Activated CD4-positive, alpha-beta T cell treated with anti-CD3 and anti-CD28 coated beads for 4 hours (primary cell): ENCODE measurements at places on chromosomes 3 and 15.
A peak's percentile ranks its signal among the peaks of the same experiment; 100 is the strongest.

DNA sequence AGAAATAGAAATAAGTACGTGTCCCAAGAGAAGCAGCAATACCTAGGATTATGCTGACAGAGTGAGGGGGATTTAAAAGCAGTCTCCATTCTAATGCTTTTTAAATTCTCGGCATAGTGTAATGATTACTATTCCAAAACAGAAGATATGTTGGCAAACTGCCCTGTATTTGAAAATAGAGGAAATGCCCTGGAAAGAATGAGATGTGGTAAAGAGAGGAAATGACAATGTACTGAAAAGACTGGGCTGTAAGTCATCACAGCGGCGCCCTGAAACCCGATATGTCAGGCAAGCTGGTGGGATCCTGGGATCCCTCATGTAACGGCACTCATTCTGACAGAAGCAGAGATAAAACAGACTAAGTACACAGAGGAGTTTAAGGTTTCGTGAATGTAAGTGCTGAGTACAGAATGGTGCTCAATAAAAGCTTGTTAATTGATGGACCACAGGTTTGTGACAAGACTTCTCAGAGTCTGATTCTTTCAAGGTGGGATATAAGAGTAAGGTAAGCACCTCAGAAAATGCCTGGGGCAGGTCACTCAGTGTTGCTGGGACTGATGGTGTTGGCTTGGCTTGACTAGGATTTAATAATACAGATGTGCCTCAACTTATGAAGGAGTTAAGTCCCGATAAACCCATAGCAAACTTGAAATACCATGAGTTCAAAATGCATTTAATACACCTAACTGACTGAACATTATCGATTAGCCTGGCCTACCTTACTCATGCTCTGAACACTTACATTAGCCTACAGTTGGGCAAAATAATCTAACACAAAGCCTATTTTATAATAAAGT is 91.4 kb downstream of the NFKBIZ start:
- peak; percentile 25 for DNase-seq

- no peak for DNase-seq
Measured at GRCh38 chr15:70353606-70354345, 256.1 kb upstream of the TLE3 start.

- DNase-seq = no peak
Measured at GRCh38 chr3:124281453-124282316, 289.8 kb upstream of the ROPN1 start.

DNA sequence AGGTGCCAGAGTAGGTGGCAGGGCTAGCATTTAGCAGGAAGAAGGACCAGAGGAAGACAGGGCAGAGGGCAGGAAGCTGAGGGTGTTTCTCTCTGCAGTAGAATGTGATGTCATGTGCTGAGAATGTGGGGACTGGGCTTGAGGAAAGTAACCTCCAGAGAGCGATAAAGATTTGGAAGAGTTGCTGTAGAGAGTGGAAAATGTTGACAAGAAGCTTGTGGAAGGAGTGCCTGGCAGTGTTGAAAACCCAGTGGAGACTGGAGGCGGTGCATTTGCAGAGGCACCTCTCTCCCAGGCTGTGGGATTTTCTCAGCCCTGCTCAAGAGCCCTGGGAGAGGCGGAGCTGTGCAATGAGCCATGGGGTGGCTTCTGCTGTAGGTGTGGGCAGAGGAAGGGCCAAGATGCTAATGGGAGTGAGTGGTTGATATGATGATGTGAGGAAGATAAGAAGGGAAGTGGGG is 54.8 kb downstream of the MESD start:
- no peak for DNase-seq

GRCh38 chr3:136142592-136142991 is 53.5 kb downstream of the MSL2 start:
- DNase-seq = no peak

DNA sequence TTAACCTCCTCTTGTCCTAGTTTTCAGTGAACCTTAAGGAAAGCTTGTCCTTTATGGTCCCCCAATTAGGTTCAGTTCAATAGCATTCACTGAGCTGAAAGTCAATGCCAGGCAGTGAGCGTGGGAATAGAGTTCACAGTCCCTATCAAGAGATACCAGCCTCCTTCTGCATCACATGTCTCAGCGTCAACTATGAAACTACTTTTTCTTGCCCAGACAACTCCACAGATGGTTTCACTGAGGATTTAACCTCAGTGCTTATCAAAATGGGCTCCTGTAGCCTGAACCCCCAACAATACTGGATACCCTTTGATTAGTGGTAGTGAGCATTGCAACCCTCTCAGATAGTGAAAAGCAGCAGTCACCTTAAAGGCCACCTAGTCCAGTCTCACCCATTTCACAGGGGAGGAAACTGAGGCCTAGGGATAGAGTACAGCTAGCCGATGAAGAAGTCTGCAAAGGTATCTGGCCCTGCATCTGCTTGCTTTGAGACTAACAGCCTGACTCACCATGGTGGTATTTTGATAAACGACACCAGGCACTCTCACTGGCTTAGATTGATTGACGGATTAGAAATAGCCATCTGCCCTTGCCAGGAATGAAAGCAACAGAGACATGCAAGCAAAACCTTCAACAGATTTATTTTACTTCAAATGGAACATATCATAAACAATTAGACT is 1.6 kb upstream of the UBA3 start:
- DNase-seq = no peak

GRCh38 chr3:118577055-118577777 is 457.4 kb downstream of the IGSF11 start:
- no peak for DNase-seq

DNA sequence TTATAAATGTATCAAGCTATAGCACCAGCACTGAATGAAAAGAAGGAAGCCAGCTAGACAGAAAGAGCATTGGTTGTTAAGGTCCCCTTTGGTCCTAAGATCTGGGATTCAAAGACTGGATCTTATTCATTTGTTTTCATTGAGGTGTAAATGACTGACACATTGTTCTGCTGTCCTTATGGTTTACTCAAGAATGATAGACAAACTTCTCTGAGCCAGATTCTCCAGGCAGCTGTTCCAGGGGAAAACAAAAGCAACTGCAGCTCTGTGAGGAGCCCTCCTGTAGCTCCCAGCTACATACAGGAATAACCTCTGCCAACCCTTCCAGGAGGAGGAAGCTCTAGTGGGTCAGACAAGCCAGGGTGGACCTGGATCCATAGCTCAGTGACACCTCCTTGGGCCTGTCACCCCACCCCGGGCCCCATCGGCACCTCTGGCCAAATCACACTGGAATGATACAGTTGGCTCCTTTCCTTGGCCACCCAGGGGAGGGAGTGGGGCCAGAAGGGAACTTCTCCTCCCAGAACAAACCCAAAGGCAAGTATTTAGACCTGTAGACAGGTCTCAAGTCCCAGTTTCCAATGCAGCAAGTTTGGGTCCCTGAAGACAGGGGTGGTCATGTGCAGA is 57.8 kb downstream of the ZNF621 start:
- no peak for DNase-seq

DNA sequence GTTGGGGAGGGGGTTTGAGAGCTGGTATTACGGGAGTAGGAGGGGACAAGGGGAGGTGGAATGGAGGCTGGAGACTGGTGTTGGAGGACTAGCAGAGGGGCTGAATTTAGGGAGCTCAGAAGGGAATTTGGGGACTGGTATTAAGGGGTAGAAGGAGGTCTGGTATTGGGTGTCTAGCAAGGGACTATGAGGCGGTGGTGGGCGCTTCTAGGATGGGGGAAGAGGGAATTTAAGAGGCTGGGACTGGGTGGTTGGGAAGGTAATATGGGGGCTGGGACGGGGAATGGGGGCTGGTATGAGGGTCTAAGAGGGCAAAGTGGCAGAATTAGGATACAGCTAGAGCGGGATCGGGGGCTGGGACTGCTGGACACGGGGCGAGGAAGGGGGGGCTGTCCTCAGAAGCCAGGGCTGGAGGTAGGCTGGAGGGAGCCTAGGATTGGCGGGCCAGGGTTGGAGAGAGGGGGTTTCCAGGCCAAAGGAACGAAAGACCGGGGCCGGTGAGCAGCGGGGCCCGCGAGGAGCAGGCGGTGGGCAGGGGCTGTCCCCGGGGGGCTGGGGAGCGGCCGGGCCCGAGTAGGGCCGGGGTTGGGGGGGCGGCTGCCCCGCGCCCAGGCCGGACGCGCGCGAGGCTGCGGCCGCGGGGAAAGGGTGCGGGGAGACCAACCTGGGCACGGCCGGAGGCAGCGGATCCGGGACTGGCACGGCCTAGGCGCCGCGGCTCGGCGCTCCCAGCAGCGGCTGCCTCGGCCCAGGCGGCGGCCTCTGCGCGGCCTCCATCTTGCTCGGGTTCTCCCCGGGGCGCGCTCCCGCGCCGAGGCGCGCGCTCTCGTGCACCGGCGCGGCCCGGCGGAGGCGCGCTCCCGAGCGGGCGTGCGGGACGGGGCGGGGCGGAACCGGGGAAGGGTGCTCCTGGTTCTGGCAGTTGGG is at the start of gene LHFPL4:
LHFPL4 (minus strand) TSS at position 802 of the 927 bp plus-strand sequence. CDS start 1,143 bp downstream, outside the sequence.
- DNase-seq = no peak

- DNase-seq = no peak
Measured at GRCh38 chr3:26118165-26118564, 328.3 kb downstream of the OXSM start.

DNA sequence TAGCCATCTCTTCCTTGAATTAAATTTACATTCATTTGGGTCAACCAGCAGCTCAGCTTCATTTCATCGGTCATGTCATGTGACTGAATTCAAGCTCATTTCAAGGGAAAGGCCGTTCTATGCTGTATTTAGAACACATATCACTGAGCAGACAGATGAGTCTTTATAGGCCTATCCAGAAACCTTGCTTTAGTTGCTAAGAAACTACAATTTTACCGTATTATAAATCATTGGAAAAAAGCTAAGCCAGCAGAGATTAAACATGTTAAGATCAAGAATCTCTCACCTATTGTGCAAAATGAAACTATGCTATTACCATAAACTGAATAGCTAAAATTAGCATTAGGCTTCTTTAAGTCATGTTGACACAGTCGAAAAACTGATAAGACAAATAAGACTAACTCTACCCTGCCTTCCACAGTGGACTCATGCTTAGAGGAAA is 2.2 kb downstream of the NPTN start:
- no peak for DNase-seq

- no peak for DNase-seq
Measured at GRCh38 chr3:30712991-30713390, 106.6 kb downstream of the TGFBR2 start.

- no peak for DNase-seq
Measured at GRCh38 chr3:13869761-13870343, 10.0 kb downstream of the WNT7A start.

DNA sequence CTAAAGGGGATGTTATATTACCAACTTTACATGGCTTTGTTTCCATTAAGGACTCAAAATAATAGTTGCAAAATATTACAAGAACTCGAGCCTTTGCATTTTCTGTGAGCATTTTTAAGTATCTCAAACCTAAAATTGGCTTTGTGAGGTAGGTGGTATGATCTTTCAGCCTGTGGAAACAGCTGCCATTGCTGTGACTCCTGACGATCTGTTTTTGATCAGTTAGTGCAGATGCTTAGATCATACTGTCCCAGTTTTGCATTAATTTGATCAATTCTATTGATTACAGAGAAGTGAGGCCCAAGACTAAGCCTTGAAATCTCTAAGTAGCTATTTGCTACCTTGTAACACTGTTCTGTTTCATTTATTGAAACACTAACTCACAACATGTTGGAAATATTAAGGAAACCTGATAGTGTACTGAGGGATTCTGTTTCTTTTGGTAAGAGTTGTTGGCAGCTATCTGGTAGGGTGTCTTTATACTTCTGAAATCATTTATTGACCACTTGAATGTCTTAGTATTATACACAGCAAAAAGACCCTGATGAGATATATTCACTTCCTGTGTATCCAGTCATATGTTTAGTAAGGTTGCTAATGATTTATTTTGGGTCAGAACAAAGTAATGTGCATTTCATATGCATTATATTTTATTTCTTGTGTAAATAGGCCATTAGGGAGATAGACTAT is 14.8 kb downstream of the SKIL start:
- DNase-seq = no peak

DNA sequence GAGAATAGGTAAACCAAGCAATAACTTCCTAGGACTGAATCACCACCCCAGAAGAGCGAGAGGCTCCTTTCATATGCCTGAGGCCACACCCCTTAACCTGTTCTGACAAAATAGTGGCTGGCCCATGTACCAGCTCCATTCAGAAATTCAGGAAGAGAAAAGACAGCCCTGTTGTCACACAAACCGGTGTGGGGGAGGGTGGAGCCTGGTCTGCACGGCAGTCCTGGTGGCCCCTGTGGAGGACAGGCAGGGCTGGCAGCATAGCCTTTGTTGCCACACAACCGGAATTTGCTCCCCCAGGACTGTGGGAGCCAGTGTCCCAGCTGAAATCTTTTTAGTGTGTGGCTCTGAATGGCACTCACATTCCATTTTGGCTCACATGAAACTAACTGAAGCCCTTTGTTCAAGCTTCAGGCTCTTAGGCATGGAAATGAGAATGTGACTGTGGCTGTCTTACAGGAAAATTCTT is 23.8 kb downstream of the RLBP1 start:
- DNase-seq = no peak

DNA sequence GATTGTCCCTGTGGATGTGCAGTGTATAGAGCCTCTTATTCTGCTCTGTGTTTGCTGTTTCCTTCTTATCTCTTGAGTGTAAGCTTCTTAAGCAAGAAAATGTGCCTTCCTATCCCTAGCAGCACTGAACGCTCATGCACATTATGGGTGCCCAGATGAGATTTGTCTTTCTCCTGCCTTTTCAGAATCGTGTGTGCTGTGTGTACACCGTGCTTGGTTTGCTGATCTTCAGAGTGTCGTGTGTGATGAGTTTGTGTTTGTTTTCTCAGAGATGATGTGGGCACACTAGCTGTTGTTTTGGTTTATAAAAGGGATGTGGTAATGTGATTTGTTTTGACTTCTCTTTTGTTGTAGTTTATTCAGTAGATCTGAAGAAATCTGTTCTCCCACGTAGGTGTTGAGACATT is 19.7 kb downstream of the GPR171 start:
- DNase-seq = no peak

DNA sequence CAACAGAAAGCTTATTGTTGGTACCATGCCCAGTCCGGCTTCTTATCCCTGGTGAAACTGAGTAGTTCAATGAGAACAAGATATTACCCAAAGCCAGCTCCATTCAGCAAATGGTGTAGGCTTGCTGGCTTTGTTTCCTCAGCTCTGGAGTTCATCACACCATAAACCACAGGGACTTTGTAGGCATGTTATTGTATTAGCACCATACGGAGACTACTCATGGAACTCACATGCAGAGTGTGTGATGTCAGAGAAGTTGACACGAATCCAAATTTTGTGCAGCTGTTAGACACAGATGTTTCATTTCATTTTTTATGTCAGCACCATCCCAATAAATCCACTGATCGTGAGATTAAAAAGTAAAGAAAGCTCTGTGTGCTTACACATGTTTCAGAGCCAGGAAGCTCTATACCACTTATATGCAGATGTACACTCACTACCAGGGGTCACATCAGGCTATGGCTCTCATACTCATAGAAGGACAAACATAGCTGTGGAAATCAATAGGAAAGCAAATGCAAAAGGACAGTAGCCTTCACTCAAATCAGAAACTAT is 63.4 kb upstream of the LEKR1 start:
- no peak for DNase-seq

- no peak for DNase-seq
Measured at GRCh38 chr3:143010024-143010423, 8.7 kb downstream of the U2SURP start.

GRCh38 chr3:172839679-172840078 is 89.2 kb downstream of the ECT2 start:
- no peak for DNase-seq

- DNase-seq = no peak
Measured at GRCh38 chr15:89218531-89218930, 2.8 kb downstream of the RLBP1 start.

- no peak for DNase-seq
Measured at GRCh38 chr15:40471808-40472150, 995 bp downstream of the CHST14 start.
